Right cardiac atrium (tissue), 5 donors: ENCODE measurements at places on chromosomes 2 and 18.

GRCh38 chr2:19216238-19216637 is 142.2 kb downstream of the OSR1 start:
- DNase-seq = no peak

- no peak for DNase-seq
Observed at GRCh38 chr2:237058423-237058822, 27.3 kb upstream of the COPS8 start.

DNA sequence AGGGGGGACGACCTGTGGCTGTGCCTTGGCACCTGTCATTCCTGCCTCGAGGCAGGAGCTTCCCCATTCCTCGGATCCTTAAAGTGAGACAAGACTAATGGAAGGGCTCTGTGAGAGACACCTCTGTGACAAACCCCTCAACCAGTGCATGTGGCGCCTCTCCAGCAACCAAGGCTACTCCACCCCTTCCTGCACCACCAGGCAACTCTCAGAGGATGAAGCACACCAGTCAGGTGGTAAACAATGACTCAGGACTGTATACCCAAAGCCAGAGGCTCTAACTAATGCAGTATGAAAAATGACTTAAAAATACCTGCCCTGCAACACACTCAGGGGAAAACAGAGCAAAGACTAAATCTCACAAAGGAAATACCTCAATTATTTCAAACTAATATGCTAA is 136.9 kb downstream of the UXS1 start:
- no peak for DNase-seq

GRCh38 chr2:192194265-192194865 is 368 bp downstream of the TMEFF2 start:
- peak; percentile 66 for DNase-seq

GRCh38 chr2:203327582-203327900 is 653 bp upstream of the ABI2 start:
- no peak for DNase-seq

- DNase-seq = peak; percentile 85
Observed at GRCh38 chr18:48997985-48998831, 47.4 kb upstream of the SMAD7 start.

GRCh38 chr18:58180738-58181353 is 136.8 kb downstream of the NEDD4L start:
- no peak for DNase-seq

- DNase-seq = no peak
Observed at GRCh38 chr2:107811411-107811810, 15.3 kb upstream of the RGPD4 start.

GRCh38 chr2:8779795-8780671 is 57.4 kb downstream of the KIDINS220 start:
- no peak for DNase-seq
